ENCODE measurements at places on chromosomes 2 and 18.

DNA sequence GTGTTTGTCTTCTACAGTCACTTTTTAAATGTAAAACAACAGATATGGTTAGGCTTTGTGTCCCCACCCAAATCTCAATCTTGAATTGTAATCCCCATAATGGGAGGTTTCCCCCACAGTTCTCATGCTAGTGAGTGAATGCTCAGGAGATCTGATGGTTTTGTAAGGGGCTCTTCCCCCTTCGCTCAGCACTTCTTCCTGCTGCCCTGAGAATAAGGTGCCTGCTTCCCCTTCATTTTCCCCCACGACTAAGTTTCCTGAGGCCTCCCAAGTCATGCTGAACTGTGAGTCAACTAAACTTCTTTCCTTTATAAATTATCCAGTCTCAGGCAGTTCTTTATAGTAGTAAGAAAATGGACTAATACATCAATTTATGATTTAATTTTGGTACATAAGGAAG lies 118.0 kb upstream of the SNTG2 start:
- no peak for DNase-seq

GRCh38 chr18:70418546-70419311 lies 129.9 kb downstream of the SOCS6 start:
- no peak for DNase-seq

DNA sequence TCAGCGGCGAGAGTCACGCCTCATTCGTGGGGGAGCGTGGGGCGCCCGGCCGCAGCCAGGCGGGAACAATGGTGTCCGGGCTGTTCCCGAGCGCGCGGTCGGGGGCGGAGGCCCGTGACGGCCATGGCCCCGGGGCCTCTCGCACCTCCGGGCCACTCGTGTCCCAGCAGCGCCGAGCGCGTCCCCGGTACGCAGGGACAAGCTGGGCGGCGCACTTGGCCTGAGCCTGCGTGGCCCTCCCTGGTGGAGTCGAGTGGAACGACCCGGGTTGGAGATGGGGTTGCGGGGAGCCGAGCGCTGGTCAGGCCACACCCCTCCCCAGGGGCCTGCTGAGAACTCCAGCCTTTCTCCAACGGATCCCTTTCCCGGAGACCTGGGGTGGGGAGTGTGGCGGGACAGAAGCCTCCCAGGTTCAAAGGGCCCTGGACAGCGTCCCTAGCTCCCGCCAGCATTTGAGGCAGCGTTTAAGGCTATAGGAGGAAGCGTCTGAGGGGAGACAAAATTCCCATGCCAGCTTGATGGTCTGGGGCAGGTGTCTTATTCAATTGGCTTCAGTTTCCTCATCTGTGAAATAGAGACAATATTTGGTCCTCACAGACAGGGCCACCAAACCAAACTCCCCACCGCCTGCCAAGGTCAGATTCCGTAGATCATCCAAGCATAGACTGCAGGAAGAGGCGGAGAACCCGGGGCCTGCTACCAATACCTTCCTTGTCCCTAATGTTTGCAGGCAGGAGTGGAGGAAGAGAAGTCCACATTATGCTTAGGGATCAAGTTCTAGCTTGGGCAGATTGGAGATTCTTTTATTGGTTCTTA lies 553 bp downstream of the CNDP2 start:
- DNase-seq = no peak

DNA sequence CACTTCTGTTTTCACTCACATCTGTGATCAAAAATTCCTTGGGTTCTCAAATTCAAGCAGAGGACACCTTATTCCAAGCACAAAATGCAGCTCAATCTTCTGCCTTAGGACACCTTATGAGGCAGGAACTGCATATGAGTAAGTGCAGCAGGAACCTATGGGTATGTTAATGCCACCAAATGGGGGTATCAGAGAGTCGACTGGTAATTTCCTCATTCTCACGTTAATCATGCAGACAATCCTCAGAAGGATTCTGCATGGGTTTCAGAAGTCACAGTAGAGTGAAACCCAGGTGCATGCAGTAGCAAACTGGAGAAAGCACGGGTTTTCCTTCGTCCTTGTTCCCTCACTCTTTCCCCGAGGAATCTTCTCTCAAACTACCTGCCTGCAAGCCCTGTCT lies 452.8 kb downstream of the CBLN2 start:
- DNase-seq = no peak
